Effector memory CD8-positive, alpha-beta T cell (primary cell): ENCODE measurements at places on chromosomes 7 and 10.

- DNase-seq, result no peak
Observed at GRCh38 chr10:121481180-121481579, 117.1 kb downstream of the FGFR2 start.

DNA sequence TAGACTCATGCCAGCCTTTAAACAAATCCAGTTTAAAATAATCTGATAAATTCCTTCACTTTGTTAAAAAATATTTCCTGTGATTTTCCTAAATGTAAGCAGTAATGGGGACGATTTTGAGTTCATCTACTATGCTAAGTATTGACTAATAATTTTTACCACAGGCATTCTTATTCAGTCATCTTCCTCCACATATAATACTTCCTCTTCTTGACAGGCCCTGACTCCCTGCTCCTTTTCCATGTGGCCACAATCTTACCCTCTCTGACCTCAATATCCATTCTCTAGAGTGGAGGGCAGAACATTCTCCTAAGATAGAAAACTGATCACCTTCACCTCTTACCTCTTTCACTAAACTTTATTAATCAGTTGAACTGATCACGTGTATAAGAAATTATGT lies 7.8 kb downstream of the DNAJC2 start:
- no peak for DNase-seq

GRCh38 chr7:16034353-16034752 lies 347.9 kb upstream of the MEOX2 start:
- no peak for DNase-seq

GRCh38 chr10:118742782-118743181 lies 12.0 kb downstream of the CACUL1 start:
- no peak for DNase-seq

GRCh38 chr10:102605712-102606111 lies 38.6 kb upstream of the TRIM8 start:
- DNase-seq, result no peak

DNA sequence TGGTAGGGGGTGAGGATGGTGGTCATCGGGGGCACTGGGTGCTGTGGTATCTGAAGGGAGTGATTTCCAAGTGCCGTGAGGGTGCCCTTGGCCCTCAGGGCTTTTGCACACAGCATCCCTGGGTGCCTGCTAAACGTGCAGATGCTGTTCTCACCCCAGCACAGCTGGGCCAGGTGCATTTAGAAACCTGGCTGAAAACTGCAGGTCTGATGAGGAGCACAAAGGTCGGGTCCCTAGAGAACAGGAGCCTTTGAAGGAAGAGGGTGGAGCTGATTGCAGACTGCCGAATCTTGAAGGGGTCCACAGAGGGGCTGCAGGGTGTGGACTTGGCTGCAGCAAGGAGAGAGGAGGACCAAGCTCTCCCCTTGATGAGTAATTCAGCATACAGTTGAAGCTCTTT lies 32.0 kb downstream of the ZMIZ1 start:
- no peak for DNase-seq

DNA sequence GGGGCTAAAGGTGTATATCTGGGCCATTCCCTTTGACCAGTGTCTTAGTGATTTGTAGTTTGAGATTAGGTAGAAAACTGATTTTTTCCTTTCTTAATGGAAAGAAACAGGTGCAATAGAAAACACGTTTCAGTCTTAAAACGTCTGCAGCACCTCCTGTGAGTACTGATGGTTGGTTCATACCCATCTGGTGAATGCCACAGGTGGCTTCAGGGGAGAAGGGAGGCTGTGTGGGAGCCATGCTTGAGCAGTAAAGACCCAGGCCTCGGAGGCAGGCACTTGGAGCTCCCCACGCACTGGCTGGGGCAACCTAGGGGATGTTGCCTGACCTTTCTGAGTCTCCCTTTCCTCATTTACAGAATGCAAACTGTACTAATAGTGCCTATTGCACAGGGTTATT lies 171.5 kb upstream of the GRB10 start:
- no peak for DNase-seq

- no peak for DNase-seq
Observed at GRCh38 chr10:44056206-44056605, 328.7 kb downstream of the CXCL12 start.

GRCh38 chr10:48939790-48940325 lies at the start of gene LRRC18:
Gene LRRC18 (minus strand): TSS chr10:48939840. CDS start chr10:48914155, 25,685 bp downstream.
- DNase-seq, result no peak

DNA sequence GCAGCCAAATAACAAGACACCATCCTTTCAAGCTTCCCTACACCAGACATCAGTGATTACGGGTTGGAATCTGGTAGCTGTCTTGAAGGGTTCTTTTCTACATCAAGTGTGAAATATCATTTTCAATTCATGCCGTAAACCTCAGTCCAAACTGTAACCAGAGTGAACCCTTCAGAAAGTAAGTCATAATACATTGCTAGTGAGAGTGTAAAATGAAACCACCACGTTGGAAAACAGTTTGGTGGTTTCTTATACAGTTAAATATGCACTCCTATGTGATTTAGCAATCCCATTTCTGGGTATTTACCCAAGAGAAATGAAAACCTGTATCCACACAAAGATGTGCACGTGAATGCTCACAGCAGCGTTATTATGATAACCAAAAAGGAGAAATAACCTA lies 25.6 kb upstream of the ZC3HAV1L start:
- no peak for DNase-seq
